ENCODE measurements at places on chromosomes 13 and 19.

- no peak for DNase-seq
Observed at GRCh38 chr13:61777899-61778298, 362.2 kb upstream of the PCDH20 start.

GRCh38 chr19:50189331-50189730 lies 14.1 kb upstream of the MYH14 start:
- no peak for DNase-seq

GRCh38 chr13:97548138-97548537 lies 114.2 kb downstream of the RAP2A start:
- no peak for DNase-seq

DNA sequence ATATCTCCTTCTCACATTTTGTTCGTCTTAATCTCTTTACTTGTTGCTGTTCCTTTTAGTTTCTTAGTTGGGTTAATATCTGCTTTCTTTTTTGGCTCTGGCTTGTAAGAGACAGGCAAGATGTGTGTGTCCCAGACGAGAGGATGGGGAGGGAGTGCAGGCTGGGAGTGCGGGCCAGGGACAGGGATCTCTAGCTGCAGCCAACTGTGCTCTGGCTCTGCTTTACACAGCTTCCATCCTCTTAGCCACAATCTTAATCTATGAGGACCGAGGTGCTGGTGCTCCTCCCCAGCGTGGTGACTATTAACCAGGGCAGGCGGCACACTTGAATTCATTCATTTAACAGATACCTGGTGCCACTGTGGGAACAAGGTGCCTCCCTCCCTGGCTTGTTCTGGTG lies 70.9 kb upstream of the WASF3 start:
- DNase-seq: no peak

DNA sequence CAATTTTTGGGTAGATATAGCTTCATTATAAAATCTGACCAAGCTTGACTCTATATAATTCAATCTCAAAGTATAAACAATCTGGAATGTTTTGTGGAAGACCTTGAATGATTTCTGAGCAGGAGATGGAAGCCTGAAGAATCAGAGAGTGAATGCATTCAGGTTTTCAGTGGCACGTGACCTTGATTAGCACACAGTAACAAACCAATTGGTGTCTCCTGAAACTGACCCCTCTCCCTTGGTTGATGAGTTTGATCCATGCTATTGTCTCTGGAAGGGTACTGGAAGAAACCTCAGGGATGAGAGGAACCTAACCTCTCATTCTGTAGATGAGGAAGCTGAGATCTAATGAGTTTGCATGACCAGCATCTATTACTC lies 39.6 kb downstream of the PCDH8 start:
- DNase-seq: no peak

DNA sequence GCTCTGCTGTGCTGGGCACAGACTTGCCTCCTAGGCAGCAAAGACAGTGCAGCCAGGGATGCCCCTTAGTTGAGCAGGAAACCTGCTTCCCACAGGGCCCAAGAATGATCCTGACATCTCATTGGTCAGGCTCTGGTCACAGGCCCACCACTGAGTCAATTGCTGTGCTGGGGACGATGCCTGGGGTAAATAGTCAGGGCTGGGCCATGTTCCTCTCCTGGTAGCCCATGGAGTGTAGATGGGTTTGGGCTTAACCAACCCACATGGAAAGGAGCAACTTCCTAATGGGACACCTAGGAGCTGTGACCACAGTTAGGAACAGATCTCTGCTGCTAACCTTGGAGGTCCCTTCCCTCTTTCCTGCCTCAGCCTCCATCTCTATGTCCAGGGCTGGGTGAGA lies 212.5 kb upstream of the ZNF536 start:
- no peak for DNase-seq

GRCh38 chr13:27012482-27013197 lies 159.0 kb downstream of the USP12 start:
- DNase-seq: no peak

GRCh38 chr13:112750570-112750969 lies 60.7 kb downstream of the ATP11A start:
- no peak for DNase-seq

GRCh38 chr19:6852001-6852400 lies 35.4 kb upstream of the ADGRE1 start:
- DNase-seq: no peak

DNA sequence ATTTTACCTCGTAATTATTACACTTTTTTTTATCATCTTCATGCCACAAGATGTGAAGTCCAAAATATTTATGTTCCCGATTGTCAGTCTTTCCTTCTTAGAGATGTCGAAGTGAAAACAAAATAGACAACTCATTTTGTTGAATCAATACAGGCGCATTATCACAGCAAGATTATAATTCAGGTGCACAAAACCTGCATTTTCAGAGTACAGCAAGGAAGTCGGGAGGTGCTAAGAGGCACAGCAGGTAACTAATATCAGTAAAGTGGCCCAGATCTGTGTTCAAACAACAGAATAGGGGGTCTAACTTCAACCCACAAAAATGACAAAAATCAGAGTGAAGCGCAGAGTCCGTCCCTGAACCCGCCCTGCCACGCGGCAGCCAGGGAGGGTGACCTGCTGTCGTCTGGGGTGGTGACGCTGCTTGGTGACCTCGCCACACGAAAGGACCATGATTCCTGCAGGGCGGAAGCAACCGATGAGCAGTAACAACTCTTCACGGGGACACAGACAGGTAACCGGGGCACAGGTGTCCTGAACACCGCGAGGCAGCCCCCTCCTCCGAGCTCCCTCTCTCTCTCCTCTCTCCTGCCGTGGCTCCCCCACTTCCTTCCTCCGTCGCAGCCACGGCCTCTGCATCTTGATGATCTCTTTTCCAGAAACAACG lies 50.9 kb upstream of the SPACA7 start:
- DNase-seq: no peak

DNA sequence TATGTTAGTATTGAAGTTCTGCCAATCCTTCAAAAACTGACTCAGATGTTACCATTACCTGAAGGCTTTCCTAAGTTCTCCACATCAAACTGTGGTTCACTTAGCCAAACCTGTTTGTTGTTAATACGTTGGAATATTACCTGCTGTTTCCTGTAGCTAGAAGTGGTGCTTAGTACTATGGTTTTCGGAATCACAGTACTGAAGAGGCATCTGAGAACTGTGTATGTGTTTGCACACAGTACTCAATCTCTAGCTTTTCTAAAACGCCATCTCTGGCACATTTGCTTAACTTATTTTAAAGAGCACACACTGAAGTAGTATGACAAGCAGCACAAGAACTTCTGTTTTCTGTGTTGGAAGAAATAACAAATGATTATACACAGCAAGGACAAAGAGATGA lies 248.2 kb downstream of the SHISA2 start:
- DNase-seq: peak; percentile 84

Measured in NCI-H510A treated with DMSO at 0.1 percent for 48 hours (cell line).